Sigmoid colon (tissue), 7 donors: ENCODE measurements at places on chromosomes 3 and 15.

DNA sequence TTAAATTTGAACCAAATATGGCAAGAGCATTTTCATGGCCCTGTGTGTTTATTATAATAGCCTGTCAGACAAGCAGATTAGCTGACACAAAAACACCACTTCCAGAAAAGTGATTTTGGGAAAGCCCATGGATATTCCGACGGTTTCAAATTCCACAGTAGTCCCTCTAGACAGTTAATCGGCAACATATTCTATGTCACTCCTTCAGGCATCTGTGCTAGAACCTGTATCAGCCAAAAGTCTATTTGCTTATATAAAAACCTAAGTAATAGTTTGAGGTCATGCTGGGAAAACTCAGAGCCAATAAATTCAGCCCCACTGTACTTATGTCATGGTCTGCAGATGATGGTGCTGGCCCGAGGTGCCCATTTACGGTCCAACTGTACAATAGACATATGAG, 110.2 kb upstream of the ARHGEF26 start:
- DNase-seq: no peak

DNA sequence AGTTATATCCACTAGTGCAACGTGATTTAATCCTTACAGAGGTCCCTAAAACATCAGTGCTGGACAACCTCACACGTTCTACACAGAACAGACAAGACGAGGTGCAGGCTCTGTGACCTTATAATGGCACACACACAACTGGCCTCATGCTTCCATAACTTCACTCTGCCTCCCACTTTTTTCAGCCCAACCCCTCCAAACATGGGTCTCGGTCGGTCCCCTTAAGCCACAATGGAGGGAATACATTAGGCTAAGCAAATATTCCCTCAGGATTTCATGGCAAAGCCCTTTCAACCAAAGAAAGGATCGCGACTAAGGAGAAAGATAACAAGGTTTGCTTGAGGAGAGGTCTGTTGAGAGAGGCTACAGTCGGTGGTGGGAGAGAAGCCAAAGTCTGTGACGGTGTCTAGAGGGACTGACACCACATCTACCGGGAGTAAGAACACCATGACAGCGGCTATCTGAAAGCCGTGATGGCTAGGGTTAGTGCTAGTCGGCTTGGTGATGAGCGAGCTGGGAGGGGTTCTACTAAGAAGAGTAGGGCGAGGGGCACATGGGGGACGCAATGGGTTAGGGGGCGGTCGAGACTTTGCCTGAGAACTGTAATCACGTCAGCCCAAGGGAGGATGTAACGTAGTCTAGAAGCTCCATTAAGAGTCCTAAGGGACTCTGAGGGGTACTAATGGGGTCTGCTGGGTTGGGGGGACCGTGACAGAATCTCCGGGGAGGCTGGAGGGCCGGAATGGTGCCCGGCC, 1.0 kb downstream of the MYO9A start:
- peak; percentile 75 for DNase-seq

- no peak for DNase-seq
These were observed 127.2 kb downstream of the SHOX2 start for GRCh38 chr3:157979022-157979421.

GRCh38 chr3:162525771-162526170, 1029.2 kb downstream of the OTOL1 start:
- no peak for DNase-seq

DNA sequence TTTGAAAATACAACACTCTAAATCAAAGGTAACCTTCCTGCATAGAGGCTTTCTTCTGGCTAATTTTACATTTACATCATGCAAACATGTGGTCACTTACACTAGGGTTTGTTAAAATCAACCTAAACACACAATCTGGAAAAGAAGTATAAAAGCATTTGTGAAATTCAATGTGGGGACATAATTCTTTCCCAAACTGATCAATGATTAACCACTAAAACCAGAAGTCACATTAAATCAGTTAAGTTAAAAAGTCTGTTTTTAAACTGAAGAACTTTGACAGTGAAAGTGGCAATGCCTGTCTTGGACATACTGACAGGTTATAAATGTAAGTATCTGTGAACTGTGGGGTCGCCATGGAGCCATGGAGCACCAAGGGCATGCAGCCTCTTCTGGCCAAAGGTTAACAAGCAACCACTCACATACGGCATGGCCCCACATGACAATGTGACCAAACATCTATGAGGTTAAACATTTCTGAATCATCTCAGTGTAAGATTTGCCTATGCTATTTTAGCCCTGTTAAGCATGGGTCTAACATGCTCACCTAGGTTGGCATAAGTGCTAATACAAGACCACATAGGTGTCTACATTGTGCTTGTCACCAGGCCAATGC, 278.2 kb downstream of the CTNNB1 start:
- no peak for DNase-seq

DNA sequence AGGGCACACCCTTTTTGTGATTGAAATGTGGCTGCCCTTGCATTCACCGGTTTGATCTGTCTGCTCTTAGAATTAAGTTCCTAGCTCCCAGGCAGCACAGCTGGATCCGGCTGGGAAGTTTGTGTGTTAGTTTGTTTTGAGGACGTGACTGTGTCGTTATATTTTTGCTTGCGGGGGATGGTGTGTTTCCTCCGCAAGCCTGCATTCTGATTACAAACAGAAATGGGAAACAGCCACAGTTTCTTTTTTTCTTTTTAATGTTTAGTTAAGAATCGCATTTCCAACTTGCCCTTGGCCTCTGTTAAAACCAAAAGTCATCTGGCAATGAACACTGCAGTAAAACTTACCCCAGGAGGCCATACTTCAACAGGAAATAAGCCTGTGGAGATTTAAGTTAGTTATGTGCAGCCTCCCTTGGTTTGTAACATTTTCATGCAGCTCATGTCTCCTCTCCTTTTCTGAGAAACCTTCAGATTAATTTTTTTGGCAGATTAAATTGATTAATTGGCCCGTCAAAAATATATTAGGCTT, 888 bp downstream of the TMOD3 start:
- peak; percentile 68 for DNase-seq

GRCh38 chr3:73680391-73681095, 55.8 kb upstream of the PDZRN3 start:
- DNase-seq: no peak

DNA sequence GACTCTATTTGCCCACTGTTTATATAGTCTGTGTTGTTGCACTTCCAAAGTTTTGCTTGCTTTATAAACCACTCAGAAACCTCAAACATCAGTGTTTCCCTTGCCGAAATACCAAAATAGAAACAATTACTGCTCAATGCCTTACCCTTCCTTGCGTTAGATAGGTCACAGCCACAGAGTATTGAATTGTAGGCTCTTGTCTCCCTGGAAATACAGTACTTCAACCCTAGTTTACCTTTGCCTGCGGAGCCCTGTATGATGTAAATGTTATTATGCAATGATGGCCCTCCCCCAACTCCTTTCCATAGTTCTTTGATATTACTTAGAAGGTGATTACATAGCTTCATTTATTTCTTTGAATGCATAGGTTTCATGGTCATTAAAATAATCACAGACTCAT, 44.2 kb downstream of the SOX2 start:
- no peak for DNase-seq

- no peak for DNase-seq
These were observed 48.7 kb downstream of the ZPLD1 start for GRCh38 chr3:102483556-102483955.

DNA sequence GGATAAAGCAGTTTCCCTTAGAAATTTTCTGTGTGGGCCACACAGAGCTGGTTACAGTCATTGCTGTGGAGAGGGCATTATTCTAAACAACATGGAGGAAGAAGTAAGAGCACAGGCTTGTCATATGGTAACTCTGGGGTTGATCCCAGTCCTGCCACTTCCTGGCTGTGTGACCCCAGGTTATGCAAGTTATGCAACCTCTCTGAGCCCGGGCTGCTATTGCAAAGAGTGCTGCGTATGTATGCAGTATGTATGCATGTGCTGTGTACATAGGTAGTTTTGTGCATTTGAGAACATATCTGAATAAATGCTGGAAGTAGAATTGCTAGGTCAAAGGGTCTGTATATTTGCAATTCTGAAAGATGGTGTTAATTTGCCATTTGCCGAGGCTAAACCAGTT, 9.2 kb downstream of the SPSB4 start:
- no peak for DNase-seq

DNA sequence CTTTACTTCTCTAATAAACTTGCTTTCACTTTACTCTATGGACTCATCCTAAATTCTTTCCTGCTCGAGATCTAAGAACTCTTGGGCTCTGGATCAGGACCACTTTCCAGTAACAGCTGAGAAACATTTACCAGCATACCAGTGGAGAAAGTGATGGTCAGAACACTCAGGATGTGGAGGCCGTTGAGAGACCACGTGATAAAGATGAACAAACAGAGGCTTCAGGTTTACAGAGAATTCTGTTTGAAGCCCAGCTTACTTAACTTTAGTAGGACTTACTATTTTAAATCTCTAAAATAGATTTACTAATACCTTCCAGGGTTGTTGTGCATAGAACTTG, 57.0 kb downstream of the FRMD4B start:
- no peak for DNase-seq

- DNase-seq: no peak
These were observed at the start of gene CHRM5 for GRCh38 chr15:33968224-33968623. TSS of gene CHRM5 (plus strand) at chr15:33968497. CDS start at chr15:34062718, 94,221 bp downstream.
